ENCODE measurements at places on chromosomes 1 and 21. TPM values are rescaled to one million over a fixed set of nuclear protein-coding genes. Genes with fewer than 3 reads are reported as not detected.

DNA sequence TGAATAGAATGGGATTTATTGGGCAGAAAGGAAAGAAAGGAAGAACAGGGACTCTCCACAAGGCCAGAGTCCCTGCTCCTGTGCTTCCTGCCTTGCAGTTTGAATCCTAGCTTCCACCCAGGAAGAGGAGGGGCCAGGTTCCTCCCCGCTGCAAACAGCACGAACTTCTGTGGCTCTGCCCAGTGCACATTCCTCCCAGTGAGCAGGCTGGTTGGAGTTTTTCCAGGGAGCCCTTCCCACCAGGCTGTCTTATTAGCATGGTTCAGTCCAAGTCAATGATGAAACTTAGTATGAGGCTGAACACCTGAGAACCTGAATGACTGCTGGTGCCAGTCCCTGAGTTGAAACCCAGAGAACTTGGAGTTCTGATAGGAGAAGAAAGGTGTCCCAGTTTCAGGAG lies 247.2 kb downstream of the DUSP10 start:
- H3K36me3 ChIP-seq, result no peaks in the 10 kb centered on the region
- H3K27ac ChIP-seq, result no peak overlapping the region
- H3K27me3 ChIP-seq, result no peaks in the 10 kb centered on the region
- no peak overlapping the region for H3K4me3 ChIP-seq
- DNase-seq, result no peak

DNA sequence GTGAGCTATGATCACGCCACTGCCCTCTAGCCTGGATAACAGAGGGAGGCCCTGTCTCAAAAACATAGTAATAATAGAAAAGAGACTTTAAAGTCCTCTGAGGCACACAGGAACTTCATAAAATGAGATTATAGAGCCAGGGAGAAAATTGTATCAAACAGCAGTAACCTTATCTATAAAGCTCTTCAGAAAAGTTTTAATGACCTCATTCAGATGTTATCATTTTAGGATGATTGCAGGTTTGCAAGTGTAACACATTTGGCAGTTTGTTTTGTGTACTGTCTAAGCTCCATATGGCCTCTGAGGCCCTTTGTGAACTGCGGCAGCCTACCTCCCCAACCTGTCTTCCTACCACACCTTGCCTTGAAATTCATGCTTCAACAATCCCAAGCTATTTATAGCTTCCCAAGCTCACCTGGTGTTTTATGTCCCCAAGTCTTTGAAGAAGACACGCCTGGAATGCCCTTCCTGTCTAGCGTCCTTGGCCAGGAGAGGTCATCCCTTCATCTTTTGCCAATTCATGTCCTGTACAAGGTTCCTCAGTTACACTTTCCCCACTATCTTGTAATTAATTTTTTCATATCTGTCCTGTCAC lies 8.5 kb upstream of the AKNAD1 start:
- no peak overlapping the region for H3K27ac ChIP-seq
- DNase-seq, result no peak
- H3K4me3 ChIP-seq, result no peak overlapping the region

GRCh38 chr1:2388004-2388913 lies 3.1 kb downstream of the MORN1 start:
- no peak overlapping the region for H3K4me3 ChIP-seq
- H3K27ac ChIP-seq, result no peak overlapping the region
- peaks cover 12% of the 10 kb centered on the region for H3K4me1 ChIP-seq
- H3K36me3 ChIP-seq, result no peaks in the 10 kb centered on the region
- DNase-seq, result no peak

- H3K4me3 ChIP-seq, result no peak overlapping the region
- H3K27ac ChIP-seq, result no peak overlapping the region
- H3K27me3 ChIP-seq, result peaks cover 12% of the 10 kb centered on the region
- H3K4me1 ChIP-seq, result no peaks in the 10 kb centered on the region
- H3K36me3 ChIP-seq, result no peaks in the 10 kb centered on the region
These were observed 52.1 kb upstream of the CSF3R start for GRCh38 chr1:36534711-36535412.

- H3K27ac ChIP-seq, result no peak overlapping the region
- no peak for DNase-seq
These were observed 243.1 kb downstream of the S1PR1 start for GRCh38 chr1:101479945-101480344.

DNA sequence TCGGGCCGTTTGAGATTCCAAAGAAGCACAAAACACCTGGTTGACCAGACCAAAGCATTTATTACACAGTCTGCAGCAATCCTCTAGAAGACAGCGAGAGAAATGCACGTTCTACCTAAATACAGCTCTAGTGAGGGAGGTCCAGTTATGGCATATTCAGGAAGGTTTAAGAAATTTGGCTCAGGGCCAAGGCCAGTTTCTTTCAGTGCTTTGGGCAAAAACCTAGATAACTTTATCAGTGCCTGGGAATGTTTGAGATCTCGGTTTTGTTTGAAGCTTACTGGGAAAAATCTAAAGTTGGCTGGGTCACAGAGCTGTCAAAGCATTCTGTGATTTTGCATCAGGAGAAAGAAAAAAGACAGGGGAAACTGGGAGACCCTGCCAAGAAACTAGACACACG lies 514.0 kb upstream of the TMPRSS15 start:
- no peaks in the 10 kb centered on the region for H3K36me3 ChIP-seq
- DNase-seq, result no peak
- no peaks in the 10 kb centered on the region for H3K27me3 ChIP-seq
- no peak overlapping the region for H3K4me3 ChIP-seq

DNA sequence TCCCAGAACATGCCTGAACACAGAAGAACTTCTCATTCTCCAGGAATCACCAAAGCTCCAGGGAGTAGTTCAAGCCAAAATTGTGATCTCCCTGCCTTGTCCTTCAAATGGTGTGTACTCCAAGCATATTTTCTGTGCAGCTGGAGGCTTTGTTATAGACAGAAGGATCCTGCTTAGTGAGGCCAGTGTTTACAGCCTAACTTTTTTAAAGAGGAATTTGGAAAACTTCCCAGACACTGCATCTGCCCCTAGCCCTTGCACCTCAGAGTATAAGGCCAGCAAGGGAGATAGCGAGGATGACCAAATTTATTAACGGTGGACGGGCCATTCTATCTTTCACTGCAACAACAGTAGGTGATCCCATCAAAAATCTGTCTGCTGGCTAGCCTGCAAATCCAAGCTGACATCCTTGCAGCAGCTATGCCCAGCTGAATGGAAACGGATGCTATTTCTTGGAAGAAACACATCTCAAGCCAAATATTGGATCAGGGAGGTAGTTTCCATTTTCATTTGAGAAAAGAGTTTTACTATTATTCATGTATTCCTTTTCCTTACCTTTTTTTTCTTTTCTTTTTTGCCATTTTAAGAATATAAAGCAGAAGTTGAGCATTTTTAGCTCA lies 249.8 kb downstream of the USH2A start:
- no peak for DNase-seq
- no peaks in the 10 kb centered on the region for H3K27me3 ChIP-seq

DNA sequence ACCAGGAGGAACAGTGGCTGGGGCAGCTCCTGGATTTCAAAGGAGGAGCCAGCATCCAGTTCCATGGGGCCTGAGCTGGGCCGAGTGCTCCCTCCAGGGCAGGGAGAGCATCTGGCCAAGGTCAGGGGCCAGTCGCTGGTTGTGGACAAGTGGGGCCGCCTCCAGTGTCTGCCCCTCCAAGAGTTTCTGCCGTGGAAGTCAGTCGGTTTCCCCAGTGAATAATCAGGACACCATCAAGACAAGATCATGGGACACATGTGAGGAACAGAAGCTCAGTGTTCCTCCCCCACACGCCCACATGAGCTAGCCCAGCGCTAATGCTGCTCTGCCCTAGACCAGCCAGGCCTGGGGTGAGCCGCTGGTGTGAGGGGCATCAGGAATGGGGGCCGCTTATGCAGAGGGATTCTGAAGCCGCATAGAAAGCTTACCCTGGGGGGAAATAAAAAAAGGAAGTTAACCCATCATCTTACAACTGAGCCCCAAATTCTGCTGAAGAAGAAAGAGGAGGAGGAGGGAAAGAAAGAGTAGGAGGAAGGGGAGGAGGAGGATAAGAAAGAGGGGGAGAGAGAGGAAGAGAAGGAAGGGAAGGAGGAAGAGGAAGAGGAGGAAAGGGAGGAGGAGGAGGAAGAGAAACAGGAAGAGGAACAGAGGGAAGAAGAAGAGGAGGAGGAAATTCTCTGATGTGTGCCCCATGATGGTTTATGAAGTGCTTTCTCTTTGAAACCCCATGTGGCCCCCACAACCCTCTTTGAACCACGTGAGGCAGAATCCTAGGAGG lies 198.4 kb downstream of the MATN1 start:
- no peak overlapping the region for H3K4me3 ChIP-seq
- H3K36me3 ChIP-seq, result no peaks in the 10 kb centered on the region
- no peaks in the 10 kb centered on the region for H3K4me1 ChIP-seq
- H3K27me3 ChIP-seq, result peaks cover 7% of the 10 kb centered on the region
- no peak overlapping the region for H3K27ac ChIP-seq

DNA sequence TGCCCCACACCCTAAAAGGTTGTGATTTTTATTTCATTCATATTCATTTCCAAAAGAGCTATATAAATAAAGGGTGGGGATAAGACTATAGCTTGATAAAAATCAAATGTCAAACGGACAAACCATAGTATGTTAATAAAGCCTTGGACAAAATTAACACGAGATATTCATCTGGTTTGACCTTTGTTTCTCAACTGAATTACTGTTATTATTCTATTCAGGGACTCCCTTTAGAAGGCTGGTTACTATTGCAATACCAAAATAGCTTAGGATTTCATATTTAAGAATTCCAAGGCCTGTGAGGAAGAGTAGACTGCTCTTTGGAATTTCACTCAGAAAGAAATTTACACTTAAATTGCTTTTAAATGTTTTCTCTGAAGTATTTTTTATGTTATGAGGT lies 10.2 kb upstream of the PALMD start:
- no peak overlapping the region for H3K27ac ChIP-seq
- H3K36me3 ChIP-seq, result no peaks in the 10 kb centered on the region
- no peaks in the 10 kb centered on the region for H3K27me3 ChIP-seq
- no peak overlapping the region for H3K4me3 ChIP-seq

DNA sequence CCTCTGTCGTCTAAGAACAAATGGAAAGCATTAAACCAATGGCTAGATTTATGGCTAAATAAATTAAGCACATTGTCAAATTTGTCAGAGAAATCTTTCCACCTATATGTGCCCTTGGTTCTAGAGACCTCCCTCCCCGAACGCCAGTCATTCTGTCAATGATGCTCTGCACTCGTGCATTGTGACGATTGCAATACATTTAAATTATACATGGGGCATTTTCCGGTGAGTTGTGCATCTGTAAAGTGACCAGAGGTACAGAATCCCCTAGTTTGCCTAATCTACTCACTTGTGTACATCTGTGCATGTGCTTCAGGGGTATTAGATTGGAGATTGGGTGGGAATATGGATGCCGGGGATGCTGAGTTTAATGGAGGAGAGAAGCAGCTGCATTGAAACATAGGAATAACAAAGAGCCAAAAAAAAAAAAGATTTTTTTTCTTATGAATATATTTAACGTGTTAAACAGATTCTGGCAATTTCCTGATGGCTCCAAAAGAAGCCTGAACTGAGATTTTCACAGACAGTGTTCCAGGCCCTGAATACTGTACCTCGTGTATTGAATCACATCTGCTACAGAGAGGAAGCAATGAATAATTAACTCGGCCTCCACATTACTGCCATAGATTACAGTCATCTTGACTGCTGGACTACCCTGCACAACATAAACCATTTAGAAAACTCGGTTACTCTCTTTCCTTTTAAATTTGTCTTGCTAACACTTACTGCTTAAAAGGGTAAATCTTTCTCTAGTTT lies 149.0 kb upstream of the C1orf87 start:
- H3K36me3 ChIP-seq, result no peaks in the 10 kb centered on the region
- no peaks in the 10 kb centered on the region for H3K27me3 ChIP-seq
- H3K4me1 ChIP-seq, result no peaks in the 10 kb centered on the region
- DNase-seq, result no peak
- H3K4me3 ChIP-seq, result no peak overlapping the region
- H3K27ac ChIP-seq, result no peak overlapping the region

- no peaks in the 10 kb centered on the region for H3K27me3 ChIP-seq
- no peak for DNase-seq
- no peak overlapping the region for H3K27ac ChIP-seq
- H3K36me3 ChIP-seq, result no peaks in the 10 kb centered on the region
- no peak overlapping the region for H3K4me3 ChIP-seq
These were observed 278.5 kb downstream of the MATN1 start for GRCh38 chr1:30444850-30445249.

The PLPPR5 gene
- polyA plus RNA-seq, result not detected

The IVL gene
- not detected for polyA plus RNA-seq

The NKAIN1 gene
- not detected for polyA plus RNA-seq

All from immature natural killer cell (primary cell).